ENCODE measurements at places on chromosomes 3 and 15.

DNA sequence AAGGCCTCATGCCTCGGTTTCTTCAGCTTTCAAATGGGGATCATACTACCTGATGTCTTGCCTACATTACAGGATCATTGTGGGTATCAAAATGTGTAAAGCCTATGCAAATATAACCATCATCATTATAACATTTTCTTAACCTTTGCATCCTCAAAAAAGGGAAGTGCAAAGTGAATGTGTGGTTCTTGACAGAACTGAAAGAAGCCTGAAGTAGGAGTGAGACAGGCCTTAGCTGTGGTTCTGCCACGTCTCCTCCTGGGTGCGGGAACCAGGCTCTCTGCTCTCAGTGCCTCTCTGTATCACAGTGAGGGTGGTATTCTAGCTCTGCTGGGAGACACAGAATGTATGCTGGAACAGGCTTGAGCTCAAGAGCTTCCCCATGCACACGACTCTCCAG is 316.9 kb upstream of the ICE2 start:
- DNase-seq, result no peak

- peak; percentile 34 for DNase-seq
These were observed 309.1 kb upstream of the ICE2 start for GRCh38 chr15:60787837-60788691.

- DNase-seq, result no peak
These were observed 129.1 kb downstream of the ASB7 start for GRCh38 chr15:100731267-100732152.

GRCh38 chr15:56242576-56243162 is 1.0 kb downstream of the RFX7 start:
- DNase-seq, result no peak

GRCh38 chr15:77167406-77167805 is 96.5 kb upstream of the TSPAN3 start:
- no peak for DNase-seq

DNA sequence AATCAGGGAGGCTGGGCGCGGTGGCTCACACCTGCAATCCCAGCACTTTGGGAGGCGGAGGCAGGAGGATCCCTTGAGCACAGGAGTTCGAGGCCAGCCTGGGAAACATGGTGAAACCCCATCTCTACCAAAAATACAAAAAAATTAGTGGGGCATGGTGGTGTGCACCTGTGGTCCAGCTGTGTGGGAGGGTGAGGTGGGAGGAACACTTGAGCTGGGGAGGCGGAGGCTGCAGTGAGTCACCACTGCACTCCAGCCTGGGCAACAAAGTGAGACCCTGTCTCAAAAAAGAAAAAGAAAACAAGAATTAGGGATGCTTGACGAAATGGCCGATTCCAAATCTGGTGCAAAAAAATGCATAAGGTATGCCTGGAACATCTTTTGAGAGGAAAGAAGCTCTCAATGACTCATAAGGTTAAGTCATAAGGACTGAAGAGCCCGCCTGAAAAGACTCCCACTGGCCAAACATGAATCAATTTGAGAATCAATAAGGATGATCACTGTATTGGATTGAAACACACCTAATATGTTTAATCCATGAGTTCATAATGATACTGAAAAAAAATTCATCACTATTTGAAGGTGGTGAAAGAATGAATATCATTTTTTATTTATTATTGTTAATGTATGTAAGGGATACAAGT is 27.7 kb downstream of the BLM start:
- no peak for DNase-seq

GRCh38 chr3:31680072-31680870 is 147.5 kb downstream of the STT3B start:
- no peak for DNase-seq

Measured in activated effector memory CD4-positive, alpha-beta T cell treated with Interleukin-2 at 50 U/mL for 16 hours (primary cell).